ENCODE measurements at places on chromosomes 1 and 21. TPM values are rescaled to one million over a fixed set of nuclear protein-coding genes. Genes with fewer than 3 reads are reported as not detected.

The SH2D5 gene
- 5.0 TPM for total RNA-seq

- no peak overlapping the region for H3K27ac ChIP-seq
- H3K36me3 ChIP-seq = peaks cover 82% of the 10 kb centered on the region
- H3K27me3 ChIP-seq = no peaks in the 10 kb centered on the region
- DNase-seq = no peak
- no peak overlapping the region for H3K4me3 ChIP-seq
Observed at GRCh38 chr1:11134251-11134897, 34.7 kb upstream of the EXOSC10 start.

GRCh38 chr1:60359431-60359830, 285.9 kb upstream of the C1orf87 start:
- no peaks in the 10 kb centered on the region for H3K4me1 ChIP-seq
- DNase-seq = no peak
- H3K36me3 ChIP-seq = no peaks in the 10 kb centered on the region
- H3K27me3 ChIP-seq = no peaks in the 10 kb centered on the region

DNA sequence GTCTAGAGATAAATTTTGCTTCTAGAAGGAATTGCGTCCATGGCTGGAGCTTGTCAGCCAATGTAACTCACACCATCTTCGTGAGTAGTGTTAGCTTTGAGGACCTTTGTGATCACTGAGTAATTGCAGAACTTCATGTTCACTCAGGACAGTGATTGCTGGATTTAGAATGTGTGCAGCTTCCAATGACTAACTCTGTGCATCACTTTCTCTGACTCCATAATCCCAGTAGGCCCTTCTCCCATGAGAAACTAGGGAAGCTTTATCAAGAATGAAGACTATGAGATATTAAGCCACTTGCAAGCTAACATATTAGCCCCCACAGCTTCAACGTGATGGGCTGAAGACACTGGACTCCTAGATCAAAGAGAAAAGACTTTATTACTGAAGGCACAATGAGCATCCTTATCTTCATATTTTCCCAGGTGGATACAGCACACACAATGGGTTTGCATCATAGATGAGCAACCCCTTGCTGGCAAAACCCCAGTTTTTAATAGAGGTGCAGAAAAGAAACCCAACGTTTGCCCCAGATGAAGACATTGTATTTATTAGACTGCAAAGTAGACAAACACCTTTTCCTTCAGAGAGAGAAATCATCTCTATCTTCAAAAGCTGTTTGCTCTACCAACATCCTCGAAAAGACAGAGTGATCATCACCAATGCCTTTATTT, 561.0 kb downstream of the LTN1 start:
- no peaks in the 10 kb centered on the region for H3K4me1 ChIP-seq
- H3K4me3 ChIP-seq = no peak overlapping the region
- no peak overlapping the region for H3K27ac ChIP-seq
- no peaks in the 10 kb centered on the region for H3K27me3 ChIP-seq
- H3K36me3 ChIP-seq = no peaks in the 10 kb centered on the region

DNA sequence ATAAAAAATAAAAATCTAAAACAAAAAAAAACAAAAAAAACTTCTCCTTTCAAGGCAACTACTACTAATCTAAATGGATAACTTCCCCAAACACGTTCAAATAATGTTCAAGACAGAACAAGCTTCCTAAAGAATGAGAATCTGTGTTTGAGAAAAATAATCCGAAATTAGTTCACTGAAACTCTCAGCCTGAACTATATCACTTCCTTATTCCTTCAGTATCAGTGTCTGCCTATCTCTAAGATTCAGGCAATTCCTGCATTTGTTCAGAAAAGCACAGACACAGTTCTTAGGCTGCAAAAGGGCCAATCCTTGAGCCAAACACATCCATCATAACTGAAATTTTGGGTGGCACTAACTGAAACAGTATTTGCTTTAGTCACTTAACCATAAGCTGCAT, 22.4 kb downstream of the DSTYK start:
- H3K4me1 ChIP-seq = no peaks in the 10 kb centered on the region
- H3K27ac ChIP-seq = no peak overlapping the region
- no peak overlapping the region for H3K4me3 ChIP-seq
- H3K36me3 ChIP-seq = peaks cover 12% of the 10 kb centered on the region

DNA sequence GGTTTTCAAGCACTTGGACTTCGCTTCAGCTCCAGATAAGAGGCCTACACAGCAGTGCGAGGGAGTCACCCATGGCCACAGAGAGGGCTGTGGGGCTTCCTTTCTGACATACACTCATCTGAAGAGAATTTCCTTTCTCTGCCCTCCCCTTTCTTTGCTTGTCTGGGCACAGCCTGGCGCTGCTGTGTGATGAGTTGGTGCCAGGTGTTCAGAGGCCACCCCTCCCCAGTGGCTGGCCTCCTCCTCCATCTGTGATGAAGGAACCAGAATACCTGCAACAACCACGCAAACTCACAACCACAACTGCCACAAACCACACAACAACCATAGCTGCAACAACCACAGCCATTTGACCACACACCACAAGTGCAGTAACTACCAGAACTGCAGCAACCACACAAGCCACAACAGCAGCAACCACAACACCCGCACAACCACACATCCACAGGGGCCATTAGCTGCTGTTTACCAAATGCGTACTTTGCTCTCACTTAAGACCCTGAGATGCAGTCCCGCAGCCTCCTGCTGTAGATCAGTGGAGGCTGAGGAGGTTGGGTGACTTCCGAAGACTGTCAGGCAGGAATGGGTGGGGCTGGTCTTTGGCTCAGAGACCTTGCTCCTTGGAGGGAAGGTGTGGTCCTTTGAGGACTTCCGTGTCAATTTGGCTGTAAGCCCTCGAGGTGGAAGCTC, 71.1 kb downstream of the IER5 start:
- H3K27ac ChIP-seq = no peak overlapping the region
- H3K4me3 ChIP-seq = peak overlapping the region; percentile 20
- H3K36me3 ChIP-seq = no peaks in the 10 kb centered on the region
- no peak for DNase-seq

- no peak overlapping the region for H3K4me3 ChIP-seq
- no peaks in the 10 kb centered on the region for H3K27me3 ChIP-seq
- H3K27ac ChIP-seq = no peak overlapping the region
- no peaks in the 10 kb centered on the region for H3K36me3 ChIP-seq
- H3K4me1 ChIP-seq = no peaks in the 10 kb centered on the region
Observed at GRCh38 chr1:72892461-72892860, 610.1 kb upstream of the NEGR1 start.

- H3K36me3 ChIP-seq = no peaks in the 10 kb centered on the region
- peaks cover 12% of the 10 kb centered on the region for H3K4me1 ChIP-seq
- no peaks in the 10 kb centered on the region for H3K27me3 ChIP-seq
- no peak overlapping the region for H3K4me3 ChIP-seq
Observed at GRCh38 chr1:54463259-54464030, 57.3 kb upstream of the SSBP3 start.

DNA sequence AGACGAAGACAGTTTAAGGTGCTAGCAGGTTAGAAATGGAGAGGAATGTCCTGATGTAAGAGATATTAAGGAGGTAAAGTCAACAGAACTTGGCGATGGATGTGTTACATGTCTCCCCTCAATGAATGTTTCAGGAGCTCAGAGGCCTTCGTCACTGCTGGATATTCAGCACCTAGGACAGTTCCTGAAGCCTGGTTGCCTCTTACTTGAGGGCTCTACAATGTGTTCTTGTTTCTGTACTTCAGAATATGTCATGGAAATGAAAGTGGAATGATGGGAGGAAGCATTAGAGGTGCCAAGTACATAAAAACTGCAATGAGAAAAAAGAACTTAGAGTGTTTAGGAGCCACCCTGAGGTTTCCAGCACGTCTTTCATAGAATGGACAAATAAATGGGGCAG, 17.7 kb downstream of the TNR start:
- peak; percentile 84 for DNase-seq
- H3K4me3 ChIP-seq = no peak overlapping the region
- H3K36me3 ChIP-seq = no peaks in the 10 kb centered on the region
- H3K4me1 ChIP-seq = no peaks in the 10 kb centered on the region
- no peak overlapping the region for H3K27ac ChIP-seq
- H3K27me3 ChIP-seq = no peaks in the 10 kb centered on the region

The SDF4 gene
- total RNA-seq = 106 TPM

The TOE1 gene
- total RNA-seq = 3.4 TPM

DNA sequence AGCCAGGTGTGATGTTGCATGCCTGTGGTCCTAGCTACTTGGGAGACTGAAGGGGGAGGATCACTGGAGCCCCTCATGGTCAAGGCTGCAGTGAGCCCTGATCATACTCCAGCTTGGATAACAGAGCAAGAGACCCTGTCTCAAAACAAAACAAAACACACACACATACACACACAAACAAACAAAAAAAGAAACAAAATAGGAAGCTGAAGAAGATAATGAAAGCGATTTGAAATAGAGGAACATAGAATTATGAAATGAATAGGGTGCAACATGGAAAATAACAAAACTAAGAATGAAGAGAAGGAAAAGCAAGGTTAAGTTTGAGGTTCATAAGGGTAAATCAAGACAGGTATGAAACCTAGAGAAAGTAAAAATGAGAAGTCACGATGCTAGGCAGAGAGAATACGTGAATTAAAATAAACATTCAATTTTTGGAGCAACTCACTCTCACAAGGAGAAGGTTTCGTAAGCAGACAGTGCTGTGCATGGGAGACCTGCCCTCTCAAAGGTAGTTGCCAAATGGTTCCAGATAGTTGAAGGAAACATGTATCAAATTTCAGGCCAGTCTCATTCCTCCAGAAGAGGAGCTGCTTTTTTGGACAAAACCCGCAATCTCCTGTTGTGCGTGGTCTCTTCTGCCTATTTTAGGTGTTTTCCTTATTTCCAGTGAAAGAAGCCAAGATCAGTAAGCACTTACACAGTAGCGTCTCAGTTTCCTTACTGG, 3.3 kb downstream of the CD46 start:
- peaks cover 34% of the 10 kb centered on the region for H3K36me3 ChIP-seq
- peak overlapping the region; percentile 91 for H3K4me3 ChIP-seq
- H3K4me1 ChIP-seq = no peaks in the 10 kb centered on the region
- DNase-seq = no peak

DNA sequence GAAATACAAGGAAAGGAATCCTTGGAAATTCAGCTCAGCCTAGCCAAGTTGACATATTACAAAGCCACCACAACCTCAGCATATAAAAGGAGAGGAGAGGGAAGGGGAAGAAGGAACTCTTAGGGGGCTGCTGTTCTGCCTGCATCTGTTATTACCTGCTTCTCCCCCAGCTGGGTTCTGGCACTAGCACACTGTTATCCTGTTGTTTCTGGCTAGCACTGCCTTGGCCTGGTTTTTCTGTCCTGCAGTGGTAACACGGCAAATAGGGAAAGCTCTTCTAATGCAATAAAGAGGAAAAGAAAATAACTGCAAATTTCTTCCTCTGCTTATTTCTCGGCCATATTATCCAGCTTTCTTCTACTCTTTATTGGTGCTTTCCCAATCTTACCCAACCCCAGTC, 16.5 kb upstream of the VCAM1 start:
- no peaks in the 10 kb centered on the region for H3K27me3 ChIP-seq
- H3K27ac ChIP-seq = no peak overlapping the region
- H3K36me3 ChIP-seq = no peaks in the 10 kb centered on the region
- DNase-seq = no peak
- no peak overlapping the region for H3K4me3 ChIP-seq

DNA sequence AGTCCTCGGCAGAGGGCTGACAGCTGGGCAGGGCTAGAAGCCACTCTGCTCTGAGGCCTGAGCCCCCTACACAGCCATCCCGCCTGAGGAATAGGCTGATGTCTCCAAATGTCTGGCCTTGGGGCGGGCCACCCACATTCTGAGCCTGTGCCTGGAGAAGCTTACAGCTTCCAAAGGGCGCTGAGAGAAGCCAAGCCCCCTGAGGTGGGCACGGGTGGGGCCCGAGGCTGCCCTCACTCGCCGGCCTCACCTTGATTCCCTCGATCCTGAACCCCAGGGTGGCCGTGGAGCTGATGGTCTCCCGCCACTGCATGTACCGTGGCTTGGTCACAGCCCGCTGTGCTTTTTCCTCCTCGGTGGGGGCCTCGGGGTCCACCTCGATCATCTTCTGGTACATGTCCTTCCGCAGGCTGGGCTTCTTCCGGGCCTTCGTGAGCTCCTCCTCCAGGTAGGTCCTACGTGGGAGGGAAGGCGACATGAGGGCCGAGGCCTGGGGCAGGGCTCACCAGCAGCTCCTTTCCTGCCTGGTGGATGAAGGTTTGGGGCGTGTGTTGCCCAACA, 93.2 kb downstream of the STUM start:
- no peaks in the 10 kb centered on the region for H3K4me1 ChIP-seq
- no peak overlapping the region for H3K27ac ChIP-seq
- H3K4me3 ChIP-seq = no peak overlapping the region
- peaks cover 12% of the 10 kb centered on the region for H3K36me3 ChIP-seq

- H3K4me3 ChIP-seq = no peak overlapping the region
- no peaks in the 10 kb centered on the region for H3K36me3 ChIP-seq
- no peak overlapping the region for H3K27ac ChIP-seq
- DNase-seq = peak; percentile 20
- no peaks in the 10 kb centered on the region for H3K4me1 ChIP-seq
Observed at GRCh38 chr21:31922881-31923280, 50.1 kb downstream of the HUNK start.

The CFHR2 gene
- total RNA-seq = not detected

GRCh38 chr1:54052431-54052933, 522 bp downstream of the TMEM59 start:
- peaks cover 10% of the 10 kb centered on the region for H3K4me1 ChIP-seq
- no peaks in the 10 kb centered on the region for H3K36me3 ChIP-seq
- peak overlapping the region; percentile 94 for H3K4me3 ChIP-seq

DNA sequence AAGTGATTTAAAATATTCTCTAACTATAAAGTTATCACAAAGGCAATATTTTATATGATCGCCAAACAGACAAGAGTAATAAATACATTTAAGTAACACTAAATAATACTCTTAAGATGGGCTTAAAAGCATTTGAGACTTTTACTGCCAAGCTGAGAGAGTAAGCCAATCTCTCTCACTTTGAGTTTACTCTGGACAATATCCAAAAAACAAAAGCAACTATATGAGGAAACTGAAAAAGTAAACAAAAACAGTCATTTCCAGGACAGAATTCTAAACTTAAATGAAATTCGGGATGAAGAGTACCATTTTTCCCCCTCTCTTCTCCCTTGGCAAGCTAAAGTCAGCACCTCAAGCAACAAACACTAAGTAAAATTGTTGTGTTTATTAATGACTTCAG, 173.2 kb downstream of the COP1 start:
- DNase-seq = no peak
- H3K36me3 ChIP-seq = peaks cover 30% of the 10 kb centered on the region
- no peaks in the 10 kb centered on the region for H3K27me3 ChIP-seq
- no peaks in the 10 kb centered on the region for H3K4me1 ChIP-seq
- no peak overlapping the region for H3K27ac ChIP-seq

The ANGPTL7 gene
- not detected for total RNA-seq

DNA sequence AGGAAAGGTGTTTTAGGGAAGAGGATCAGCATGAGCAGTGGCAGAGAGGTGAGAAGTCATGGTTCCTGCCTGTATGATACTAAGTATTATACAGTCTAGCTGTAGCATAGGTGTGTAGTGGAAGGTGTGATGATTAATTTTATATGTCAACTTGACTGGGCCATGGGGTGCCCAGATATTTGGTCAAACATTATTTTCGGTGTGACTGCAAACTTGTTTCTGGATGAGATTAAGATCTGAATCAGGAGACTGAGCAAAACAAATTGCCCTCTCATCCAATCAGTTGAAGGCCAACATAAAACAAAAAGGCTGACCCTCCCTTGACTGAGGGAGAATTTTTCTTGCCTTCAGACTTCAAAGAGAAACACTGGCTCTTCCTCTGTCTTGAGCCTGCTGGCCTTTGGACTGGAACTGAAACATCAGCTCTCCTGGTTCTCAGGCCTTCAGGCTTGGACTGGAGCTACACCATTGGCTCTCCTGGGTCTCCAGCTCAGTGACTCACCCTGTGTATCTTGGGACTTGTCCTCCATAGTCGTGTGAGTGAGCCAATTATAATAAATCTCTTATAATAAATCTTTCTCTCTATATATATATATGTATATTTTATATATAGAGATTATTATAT, 6.8 kb upstream of the CDC42 start:
- H3K4me3 ChIP-seq = no peak overlapping the region
- no peaks in the 10 kb centered on the region for H3K27me3 ChIP-seq
- no peaks in the 10 kb centered on the region for H3K36me3 ChIP-seq

The ADAMTSL4 gene
- 3.5 TPM for total RNA-seq
